Panc1 (cell line): ENCODE measurements at places on chromosomes 7 and 10.

GRCh38 chr10:93849593-93849992, 44.2 kb upstream of the SLC35G1 start:
- no peak for DNase-seq

DNA sequence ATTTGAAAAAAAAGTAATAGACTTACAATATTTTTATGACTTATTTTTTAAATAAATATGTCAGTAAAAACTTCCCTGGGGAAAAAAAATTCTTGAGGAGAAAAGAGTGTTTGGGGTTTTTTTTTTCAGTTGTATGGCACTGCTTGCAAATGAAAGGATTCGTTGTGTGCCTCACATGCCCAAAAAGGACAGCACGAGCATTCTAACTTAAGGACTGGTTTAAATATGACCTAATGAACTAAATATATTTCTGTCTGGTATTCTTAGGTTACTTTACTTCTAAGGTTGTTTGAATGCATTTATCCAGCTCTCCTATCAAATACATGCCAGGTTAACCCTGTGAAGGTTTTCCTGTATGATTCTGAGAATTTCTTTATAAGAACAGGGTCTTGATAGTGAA, 988 bp upstream of the CD36 start:
- DNase-seq: no peak

- no peak for DNase-seq
Observed at GRCh38 chr10:33335801-33336581, 1.5 kb upstream of the NRP1 start.

DNA sequence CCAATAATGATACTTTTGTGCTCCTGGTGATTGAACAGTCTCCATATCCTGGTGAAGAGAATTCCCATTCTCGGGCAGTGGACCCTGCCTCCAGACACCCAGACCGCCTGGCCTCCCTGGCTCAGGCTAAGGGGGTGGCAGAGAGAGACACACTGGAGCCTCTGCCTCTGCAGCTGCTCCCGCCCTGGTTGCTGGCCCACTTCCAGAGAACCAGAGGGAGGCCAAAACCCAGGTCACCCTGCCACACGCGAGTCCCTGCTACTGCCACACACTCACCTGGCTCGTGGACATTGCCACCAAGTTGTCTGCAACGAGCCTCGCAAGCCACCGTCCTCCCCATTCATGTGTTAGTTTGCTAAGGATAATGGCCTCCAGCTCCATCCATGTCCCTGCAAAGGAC, 221.8 kb downstream of the HPSE2 start:
- no peak for DNase-seq

GRCh38 chr7:27948861-27949260, 208.9 kb downstream of the TAX1BP1 start:
- no peak for DNase-seq

GRCh38 chr10:18620856-18621255, 30.5 kb downstream of the NSUN6 start:
- DNase-seq: no peak

DNA sequence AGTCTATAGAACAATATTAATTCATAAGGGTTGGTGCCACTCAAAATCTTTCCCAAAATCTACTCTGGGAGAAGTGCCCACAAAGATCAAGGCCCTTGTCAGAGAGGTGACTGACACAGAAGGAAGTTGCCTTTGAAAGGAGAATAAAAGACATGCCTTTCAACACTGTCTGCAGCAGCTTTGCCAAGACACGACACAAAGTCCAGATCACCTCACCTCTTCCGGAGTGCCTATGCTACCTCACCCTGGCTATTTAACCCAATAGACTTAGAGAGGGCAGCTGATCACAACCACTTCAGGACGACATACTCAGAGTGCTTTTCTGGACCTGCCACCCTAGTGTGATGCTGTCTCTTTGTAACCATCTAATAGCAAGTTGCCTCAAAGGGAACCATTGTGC, 49.0 kb upstream of the YAE1 start:
- no peak for DNase-seq

- DNase-seq: no peak
Observed at GRCh38 chr7:108079648-108080591, 50.2 kb downstream of the LAMB4 start.

DNA sequence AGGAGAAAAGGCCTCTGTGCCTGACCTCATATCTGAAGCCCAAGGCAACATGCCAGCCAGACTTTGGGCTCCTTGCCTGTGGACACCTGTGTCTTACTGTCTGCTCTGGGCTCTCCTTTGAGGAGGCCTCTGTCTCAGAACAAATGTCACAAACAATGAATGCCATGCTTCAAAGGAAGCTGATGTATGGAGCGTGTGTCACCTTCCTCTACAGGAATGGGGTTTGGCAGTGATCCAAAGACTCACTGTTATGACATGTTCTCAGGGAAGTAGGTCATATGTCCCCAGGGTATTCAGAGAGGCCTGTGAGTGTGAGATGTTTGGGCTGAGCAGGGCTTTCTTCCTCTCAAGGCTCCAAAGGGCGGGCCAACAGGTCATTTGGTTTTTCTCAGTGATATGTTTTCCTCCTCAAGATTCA, 38.4 kb downstream of the PTPRE start:
- no peak for DNase-seq

GRCh38 chr10:29921071-29921446, 138.3 kb downstream of the JCAD start:
- DNase-seq: no peak

DNA sequence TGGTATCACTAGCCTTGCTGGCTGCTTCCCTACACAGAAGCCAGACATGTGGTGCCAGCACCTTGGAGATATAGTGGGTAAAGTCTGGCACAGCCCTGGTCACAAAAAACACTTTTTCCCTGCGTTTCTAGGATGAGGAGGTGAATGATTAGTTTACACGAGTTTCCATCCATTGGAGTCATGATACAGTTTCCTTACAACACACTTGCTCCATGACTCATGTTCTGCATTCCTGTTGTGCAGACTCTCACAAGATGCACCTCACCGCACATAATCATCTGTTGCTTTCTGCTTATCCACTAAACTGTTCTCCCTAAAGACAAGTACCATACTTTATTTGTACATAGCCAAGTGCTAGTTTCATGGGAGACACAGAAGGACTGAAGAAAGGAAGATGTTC, 747.1 kb upstream of the GALNT17 start:
- DNase-seq: no peak

GRCh38 chr10:114489521-114490310, 85.4 kb upstream of the AFAP1L2 start:
- DNase-seq: no peak

DNA sequence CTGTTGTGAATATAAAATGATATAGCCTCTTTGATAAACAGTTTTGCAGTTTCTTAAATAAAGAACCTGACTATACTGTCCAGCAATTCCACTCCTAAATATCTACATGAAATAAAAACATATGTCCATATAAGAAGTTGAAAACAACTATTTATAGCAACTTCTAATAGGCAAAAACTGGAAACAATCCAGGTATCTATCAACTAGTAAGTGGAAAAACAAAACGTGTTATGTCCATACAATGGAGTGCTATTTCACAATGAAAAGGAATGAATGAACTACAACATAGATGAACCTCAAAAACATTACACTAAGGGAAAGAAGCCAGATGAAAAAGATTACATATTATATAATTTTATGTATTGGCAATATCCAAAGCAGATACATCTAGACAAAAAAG, 268.9 kb downstream of the CSTF2T start:
- DNase-seq: no peak

DNA sequence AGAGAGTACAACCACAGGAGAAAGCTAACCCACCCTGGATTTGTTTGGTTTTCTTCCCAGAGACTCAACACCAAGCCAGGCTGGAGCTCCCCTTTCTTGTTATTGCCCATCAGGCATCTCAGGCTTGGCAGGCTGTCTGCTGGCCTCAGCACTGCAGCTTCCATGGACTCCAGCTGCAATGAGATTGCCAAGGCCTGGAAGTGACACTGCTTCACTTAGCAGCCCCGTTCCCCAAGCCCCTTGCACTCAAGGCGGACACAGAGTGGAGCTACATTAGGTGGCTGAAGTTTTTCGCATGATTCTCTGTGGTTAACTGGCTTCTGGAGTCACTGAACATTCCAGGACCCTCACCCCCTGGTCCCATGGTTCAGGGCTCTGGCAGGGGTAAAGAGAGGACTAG, 163.1 kb upstream of the GDF10 start:
- no peak for DNase-seq

- DNase-seq: no peak
Observed at GRCh38 chr10:62096256-62096933, 172.2 kb downstream of the RTKN2 start.

GRCh38 chr10:33134011-33134751, 176.2 kb upstream of the ITGB1 start:
- peak; percentile 95 for DNase-seq

- no peak for DNase-seq
Observed at GRCh38 chr10:113843972-113844485, 9.9 kb downstream of the DCLRE1A start.

GRCh38 chr7:2608921-2609411, 22.8 kb upstream of the TTYH3 start:
- DNase-seq: no peak

- no peak for DNase-seq
Observed at GRCh38 chr7:43385856-43386255, 197.1 kb upstream of the STK17A start.

- no peak for DNase-seq
Observed at GRCh38 chr10:129530581-129530980, 63.5 kb downstream of the MGMT start.

GRCh38 chr10:46031648-46032532, 1.5 kb upstream of the NCOA4 start:
- DNase-seq: no peak

- no peak for DNase-seq
Observed at GRCh38 chr7:12567015-12567414, 3.5 kb upstream of the SCIN start.

- peak; percentile 15 for DNase-seq
Observed at GRCh38 chr7:10412422-10413019, 561.2 kb upstream of the PHF14 start.

DNA sequence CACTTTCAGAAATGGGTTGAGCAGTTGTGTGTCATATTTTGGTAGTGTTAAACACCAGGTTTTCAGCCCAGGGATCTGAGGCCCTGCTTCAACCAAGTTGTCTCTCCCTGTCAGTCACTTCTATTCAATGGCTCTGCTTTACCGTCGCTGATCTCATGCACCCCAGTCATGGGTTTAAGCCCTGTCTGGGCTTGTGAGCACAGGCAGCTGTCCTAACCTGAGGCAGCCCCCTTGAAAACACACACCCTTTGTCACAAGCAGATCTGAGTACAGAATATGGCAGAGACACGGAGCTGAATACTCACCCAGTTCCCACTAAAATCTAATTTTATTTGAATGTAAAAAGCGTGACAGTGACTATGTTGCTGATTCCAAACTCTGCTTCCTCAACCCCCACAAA, 110.6 kb upstream of the GLI3 start:
- DNase-seq: no peak

DNA sequence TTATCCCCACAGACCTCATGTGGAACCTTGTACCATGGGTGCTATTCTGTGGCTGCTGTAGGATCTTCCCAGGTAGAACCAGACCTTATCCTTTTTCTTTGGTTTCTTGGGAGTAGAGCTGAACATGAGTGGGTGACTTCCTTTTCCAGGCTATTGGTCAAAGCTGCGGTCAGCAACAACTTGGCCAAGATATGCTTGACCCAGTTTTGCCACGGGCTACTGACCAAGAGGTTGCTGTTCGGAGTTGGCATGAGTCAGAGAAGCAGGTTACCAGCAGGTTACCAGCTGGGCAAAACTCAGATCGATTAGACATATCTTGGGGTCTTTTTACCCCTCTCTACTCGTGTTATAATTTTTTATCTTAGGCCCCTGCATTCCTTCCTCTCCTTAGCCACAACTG, 36.7 kb upstream of the HDAC9 start:
- DNase-seq: no peak
